ENCODE measurements at places on chromosomes 6 and 20.
A peak's percentile ranks its signal among the peaks of the same experiment; 100 is the strongest.

- no peak for DNase-seq
Measured at GRCh38 chr20:57785720-57786119, 75.9 kb upstream of the PMEPA1 start.

DNA sequence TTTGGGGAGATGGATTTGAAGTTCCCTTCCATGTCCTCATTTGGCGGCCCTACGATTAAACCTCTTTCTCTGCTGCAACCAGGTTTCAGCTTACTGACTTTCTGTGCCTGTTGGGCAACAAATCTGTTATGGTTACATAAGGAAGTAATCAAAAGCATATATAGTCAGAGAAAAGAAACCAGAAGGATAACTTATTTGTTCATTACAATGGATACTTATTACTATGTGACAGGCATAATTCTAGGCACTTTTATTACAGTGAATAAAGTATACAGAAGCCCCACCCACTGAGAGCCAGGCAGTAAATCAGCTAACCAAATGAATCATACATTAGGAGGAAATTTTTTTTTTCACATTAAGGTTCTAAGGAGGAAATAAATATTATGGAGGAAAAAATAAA lies 9.6 kb upstream of the TRIM31 start:
- no peak for DNase-seq

DNA sequence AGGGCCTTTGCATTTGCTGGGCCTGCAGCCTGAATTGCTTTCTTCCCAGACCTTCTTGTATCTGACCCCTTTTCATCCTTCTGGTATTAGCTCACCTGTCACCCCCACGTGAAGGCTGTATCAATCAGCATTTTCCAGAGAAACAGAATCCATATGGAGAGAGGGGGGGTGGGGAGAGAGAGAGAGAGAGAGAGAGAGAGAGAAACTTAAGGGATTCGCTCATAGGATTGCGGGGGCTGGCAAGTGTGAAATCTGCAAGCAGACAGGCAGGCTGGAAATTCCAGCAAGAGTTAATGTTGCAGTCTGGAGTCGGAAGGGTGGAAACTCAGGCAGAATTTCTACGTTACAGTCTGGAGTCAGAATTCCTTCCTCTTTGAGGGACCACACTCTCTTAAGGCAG lies 410.7 kb upstream of the SULF2 start:
- no peak for DNase-seq

DNA sequence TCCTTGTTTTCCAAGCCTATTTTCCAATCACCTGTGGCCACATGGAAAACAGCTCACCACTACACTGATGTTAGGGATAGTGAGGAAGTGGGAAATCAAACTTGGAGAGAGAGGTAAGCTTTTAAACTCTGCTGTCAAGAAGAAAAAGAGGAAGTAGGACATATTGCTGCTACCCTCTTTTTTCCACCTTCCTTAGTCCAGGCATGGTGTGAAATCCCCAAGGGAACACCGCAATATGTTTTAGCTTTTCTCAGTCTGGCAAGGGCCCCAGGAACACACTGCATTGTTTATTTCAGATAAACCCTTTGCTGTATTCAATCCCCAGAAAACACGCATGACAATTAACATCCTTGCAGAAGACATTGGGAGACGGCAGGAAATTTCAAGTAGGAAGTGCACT lies 61.3 kb downstream of the HS3ST5 start:
- DNase-seq = no peak

GRCh38 chr20:11281240-11281639 lies 607.4 kb upstream of the JAG1 start:
- no peak for DNase-seq

DNA sequence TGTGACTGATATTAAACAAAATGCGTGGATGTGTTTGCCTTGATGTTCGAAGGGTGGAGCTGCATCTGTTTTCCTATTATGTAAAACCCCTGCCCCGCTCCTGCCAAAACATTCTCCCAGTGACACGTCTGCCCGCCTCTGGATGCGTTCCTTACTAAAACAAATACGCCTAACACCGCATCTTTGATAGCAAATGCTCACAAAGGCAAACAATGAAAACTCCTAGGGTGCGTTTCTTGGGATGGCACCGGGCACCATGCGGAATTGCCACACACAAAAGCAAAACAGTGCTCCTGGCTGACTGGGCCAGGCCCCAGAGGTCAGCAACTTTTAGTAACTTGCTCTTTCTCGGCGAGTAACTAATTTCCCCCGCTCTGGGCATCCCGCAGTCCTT lies 9.0 kb upstream of the FOXC1 start:
- DNase-seq = no peak

DNA sequence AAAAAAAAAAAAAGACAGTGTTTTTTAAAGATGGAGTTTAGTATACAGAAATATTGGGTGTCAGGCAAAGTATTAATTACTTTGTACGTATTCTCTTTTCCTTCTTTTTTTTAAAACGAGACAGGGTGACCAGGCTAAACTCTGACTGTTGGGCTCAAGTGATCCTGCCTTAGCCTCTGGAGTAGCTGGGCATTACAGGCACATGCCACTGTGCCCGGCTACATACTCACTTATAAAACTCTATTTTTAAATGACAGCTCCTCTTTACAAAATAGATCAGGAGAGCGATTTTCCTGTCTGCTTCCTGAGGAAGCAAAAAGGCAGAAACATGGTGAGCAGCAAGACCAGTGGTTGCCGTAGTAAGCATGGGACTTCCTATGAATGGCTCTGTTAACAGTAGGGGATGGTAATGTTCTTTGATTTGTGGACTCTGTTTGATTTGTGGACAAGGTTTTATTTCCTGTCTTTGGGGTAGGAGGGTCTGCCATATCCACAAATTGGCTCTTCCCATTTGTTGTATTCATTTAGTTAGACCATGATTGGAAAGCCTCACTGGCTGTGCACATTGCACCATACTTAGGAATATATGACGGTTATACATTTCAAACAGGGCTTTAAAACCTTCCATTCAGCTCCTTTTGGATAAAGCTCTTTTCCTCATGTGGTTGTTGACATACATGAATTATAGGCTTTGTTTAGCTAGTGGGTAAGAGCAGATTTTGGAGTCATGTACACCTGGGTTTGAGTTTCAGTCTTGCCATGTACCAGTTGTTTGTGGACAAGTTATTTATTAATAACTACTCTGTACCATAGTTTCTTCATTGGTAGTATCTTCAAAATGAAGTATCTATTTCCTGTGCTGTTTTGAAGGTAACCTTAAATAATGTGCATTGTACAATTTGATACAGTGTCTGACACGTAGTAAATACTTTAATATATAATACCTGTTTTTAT lies 45.1 kb downstream of the PTPRA start:
- no peak for DNase-seq

DNA sequence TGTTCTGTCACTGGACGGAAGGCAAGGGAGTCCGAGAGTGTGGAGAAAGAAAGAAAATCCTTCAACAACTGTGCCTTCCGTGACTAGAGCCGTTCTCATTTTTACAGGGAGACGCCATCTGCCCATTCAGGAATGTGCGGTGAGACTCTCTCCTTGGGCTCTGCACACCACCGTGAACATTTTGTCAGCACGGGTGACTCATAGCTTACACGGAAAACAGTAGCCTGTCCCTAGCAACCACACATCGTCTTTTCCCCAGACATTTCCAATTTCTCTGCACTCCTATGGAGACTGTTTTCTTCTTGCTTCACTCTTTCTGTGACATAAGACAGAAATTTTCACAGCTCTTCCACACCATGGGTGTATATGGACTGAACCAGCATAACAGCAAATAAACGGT lies 55.1 kb downstream of the TBXT start:
- DNase-seq = no peak

DNA sequence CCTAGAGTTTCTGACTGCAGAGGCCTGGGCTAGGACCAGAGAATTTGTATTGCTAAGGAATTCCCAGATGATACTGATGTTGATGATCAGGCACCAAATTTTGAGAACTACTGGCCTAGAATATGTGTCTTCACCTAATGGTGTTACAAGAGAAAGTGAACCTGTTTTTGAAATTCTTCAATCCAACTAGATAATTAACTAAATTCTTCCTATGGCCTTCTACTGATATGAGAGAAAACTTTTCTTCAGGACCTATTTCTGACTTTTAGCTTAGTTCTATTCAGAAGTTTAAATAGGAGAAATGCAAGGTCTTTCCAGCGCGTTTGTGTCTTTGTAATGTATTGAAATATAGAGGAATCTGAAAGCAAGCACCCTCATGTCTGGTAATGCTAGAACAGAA lies 7.3 kb downstream of the NKAIN2 start:
- no peak for DNase-seq

- no peak for DNase-seq
Measured at GRCh38 chr20:47351643-47352331, 4.7 kb downstream of the ZMYND8 start.

GRCh38 chr6:144410059-144410458 lies 124.9 kb downstream of the UTRN start:
- no peak for DNase-seq

- no peak for DNase-seq
Measured at GRCh38 chr6:24649691-24650090, 3.7 kb upstream of the KIAA0319 start.

GRCh38 chr20:19952392-19952791 lies 64.8 kb upstream of the NAA20 start:
- DNase-seq = no peak

- peak; percentile 78 for DNase-seq
Measured at GRCh38 chr6:32153564-32154513, at the start of gene PPT2. Gene PPT2 (plus strand): TSS chr6:32154141. CDS start chr6:32154595, 454 bp downstream.

- DNase-seq = no peak
Measured at GRCh38 chr20:47969426-47969825, 184.1 kb upstream of the SULF2 start.

GRCh38 chr20:32534661-32535240 lies 50.4 kb downstream of the NOL4L start:
- DNase-seq = no peak

DNA sequence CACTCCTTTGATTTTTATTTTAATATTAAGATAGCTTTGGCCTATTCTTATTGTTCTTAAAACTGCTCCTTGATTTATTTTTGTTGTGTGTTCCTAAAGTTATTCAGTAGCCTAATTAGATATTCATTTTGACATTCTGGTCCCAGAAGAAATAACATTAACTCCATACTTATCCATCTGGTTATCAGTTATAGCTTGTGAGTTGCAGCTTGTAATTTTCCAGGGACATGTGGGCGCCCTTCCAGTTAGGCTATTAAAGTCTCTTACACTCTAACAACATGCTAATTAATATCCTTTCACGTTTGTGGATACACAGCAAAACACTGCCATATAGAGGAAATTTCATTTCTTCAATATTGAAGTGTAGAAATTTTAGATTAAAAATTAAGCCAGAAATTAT lies 987.5 kb downstream of the HACE1 start:
- DNase-seq = no peak

GRCh38 chr6:10521104-10521808 lies at the start of gene GCNT2:
Gene GCNT2 (plus strand): TSS chr6:10521351. CDS start chr6:10528912, 7,561 bp downstream.
- DNase-seq = no peak

DNA sequence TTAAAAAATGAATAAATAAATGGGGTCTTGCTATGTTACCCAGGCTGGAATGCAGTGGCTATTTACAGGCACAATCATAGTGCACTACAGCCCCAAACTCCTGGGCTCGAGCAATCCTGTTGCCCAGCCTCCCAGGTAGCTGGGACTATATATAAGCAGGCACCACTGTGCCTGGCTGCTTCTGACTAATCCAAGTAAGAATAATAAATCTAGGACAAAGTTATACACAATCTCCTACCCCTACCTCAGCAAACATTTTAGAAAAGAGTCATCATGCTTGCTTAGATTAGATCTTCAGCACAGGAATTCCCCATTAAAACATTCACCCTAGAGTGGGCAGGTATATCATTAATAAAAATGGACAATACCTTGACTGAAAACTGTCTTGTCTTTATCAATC lies 124.6 kb downstream of the REV3L start:
- no peak for DNase-seq

GRCh38 chr6:33798343-33798848 lies 5.4 kb downstream of the MLN start:
- no peak for DNase-seq

DNA sequence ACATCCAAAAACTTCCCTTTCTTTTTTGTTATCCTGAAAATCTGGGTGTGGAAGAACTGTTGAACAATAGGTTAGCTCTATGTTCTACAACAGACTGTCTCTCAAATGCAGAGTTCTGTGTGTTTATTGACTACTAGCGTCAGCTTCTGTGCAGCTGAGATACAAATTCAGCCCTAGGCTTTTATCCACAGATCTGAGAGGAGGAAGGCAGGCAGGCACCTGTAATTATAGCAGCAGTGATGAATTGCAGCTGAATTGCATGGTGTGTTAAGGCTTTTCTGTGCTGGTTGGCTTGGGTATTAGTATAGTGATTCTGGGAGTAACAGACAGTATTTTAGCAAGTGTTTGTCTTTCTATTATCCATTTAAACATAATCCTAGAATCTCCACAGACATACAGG lies 24.4 kb downstream of the GRIK2 start:
- no peak for DNase-seq

GRCh38 chr6:37987559-37987958 lies 168.0 kb downstream of the ZFAND3 start:
- no peak for DNase-seq

- no peak for DNase-seq
Measured at GRCh38 chr20:4051413-4052138, 36.2 kb upstream of the RNF24 start.

DNA sequence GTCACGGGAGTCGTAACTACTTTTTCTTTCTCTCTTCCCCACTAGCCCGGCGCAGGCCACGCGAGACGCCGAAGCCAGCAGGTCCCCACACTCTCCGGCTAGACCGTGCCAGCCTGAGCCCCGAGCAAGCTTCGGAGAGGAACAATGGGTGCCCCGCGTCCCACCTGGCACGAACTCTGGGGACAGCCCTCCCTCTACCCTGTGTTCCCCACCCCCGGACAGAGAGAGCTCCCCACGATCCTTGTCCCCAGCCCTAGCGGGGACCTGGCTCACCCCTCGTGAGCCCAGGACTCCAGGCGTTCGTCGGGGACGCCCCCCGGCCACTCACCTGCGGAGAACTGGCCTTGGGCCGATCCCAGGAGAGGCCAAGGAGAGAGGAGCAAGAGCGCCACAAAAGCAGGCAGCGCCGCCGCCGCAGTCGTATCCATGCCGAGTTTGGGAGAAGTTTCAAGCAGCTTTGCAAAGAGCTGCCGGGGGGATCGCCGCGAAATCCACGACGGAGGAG lies 416 bp downstream of the PTPRK start:
- peak; percentile 19 for DNase-seq

DNA sequence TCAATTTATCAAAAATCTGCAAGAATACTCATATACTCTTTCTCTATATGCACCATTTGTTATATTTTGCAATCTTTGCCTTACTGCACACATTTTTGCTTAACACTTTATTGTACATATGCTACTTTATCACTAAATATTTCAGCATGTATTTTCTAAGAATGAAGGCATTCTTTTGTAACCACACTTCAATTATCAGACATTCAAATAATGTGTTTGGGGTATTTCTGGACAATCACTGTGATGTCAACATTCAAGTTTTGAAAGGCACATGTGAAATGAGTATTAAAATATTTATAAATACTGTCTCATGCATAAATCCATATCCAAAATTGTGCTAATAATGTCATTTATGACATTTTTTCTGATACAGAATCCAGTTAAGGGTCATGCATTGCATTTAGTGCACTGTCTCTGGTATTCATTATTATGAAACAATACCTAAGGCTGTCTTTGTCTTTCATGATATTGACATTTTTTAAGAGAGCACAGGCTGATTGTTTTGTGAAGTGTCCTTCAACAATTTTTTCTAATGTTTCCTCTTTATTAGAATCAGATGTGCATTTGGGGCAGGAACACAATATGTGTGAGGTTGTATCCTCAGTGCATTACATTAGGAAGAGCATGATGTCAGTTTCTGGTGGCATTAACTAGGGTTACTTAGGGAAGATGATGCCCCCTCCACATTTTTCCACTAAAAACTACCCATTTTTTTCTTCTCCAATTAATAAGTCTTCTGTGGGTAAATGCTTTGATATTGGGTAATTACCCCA lies 105.7 kb downstream of the MTFR2 start:
- no peak for DNase-seq

- no peak for DNase-seq
Measured at GRCh38 chr6:46042355-46042999, 26.8 kb upstream of the CLIC5 start.
